Stimulated activated CD4-positive, alpha-beta T cell treated with anti-CD3 and anti-CD28 coated beads, Interleukin-4, amount 100 ng/mL, for 4 hours (primary cell): ENCODE measurements at places on chromosomes 12 and 14.

GRCh38 chr14:100556936-100557505 lies 30.2 kb downstream of the BEGAIN start:
- no peak for DNase-seq

- no peak for DNase-seq
Observed at GRCh38 chr14:101463566-101464171, 97.6 kb upstream of the DIO3 start.

GRCh38 chr14:75050852-75051555 lies at the start of gene MLH3:
Gene MLH3, minus strand, starts transcription at chr14:75051467. Its CDS starts 1,812 bp downstream, at chr14:75049655.
- peak; percentile 76 for DNase-seq

- no peak for DNase-seq
Observed at GRCh38 chr14:71728386-71728785, 203.8 kb upstream of the RGS6 start.

DNA sequence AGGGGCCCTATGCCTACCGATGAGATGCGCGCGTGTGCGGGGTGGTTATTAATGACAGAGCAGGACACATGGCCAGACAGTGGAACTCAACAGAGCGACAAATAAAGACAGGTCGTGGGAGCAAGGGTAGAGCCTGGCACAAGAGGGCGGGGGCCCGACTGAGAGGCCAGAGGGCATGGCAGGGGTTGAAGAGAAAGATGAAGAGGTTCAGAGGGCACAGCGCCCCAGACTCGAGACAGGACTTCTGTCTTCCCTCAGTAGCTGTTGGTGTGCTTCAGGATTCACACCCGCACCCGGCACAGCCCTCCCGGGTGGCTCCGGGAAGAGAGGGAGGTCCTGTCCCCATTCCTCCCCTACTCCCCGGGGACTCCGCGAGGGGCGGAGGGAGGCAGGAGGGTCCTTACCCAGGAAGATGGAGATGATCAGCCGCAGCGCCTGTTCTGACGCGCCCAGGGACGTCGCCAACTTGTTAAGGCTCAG lies 366 bp downstream of the LPCAT3 start:
- no peak for DNase-seq

DNA sequence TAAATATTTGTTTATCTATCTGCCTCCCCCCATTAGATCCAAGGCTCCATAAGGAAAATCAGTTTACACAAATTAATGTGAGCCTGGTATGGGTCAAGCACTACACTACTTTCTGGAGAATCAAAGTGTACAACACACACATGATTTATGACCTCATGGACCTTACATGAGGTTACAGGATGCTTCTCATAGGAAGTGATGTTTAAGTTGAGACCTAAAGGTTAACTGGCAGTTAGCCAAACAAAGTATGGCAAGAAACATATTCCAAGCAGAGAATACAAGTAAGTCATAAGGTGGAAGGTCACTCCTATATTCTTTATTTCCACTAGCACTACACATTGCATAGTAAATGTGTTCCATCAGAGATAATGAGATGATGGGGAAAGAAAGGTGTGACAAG lies 39.2 kb downstream of the OSBPL8 start:
- no peak for DNase-seq

DNA sequence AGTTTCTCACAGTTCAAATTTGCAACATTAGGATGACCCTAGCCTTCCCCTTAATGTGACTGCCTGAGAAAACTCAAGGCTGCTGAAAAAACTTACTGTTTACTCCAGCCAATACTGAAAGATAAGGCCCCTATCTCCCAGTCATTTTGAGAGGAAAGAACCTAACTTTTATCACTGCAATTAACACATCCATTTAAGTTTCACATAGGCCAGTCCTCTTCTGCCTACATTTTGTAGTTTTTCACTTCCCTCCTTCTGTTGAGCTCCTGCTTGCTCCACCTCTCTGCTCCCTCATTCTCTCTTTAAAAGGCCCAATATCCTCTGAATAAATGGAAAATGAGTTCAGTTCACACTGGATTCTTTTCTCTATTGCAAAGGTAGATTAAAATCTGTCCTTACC lies 1996.2 kb upstream of the FLRT2 start:
- DNase-seq = no peak

DNA sequence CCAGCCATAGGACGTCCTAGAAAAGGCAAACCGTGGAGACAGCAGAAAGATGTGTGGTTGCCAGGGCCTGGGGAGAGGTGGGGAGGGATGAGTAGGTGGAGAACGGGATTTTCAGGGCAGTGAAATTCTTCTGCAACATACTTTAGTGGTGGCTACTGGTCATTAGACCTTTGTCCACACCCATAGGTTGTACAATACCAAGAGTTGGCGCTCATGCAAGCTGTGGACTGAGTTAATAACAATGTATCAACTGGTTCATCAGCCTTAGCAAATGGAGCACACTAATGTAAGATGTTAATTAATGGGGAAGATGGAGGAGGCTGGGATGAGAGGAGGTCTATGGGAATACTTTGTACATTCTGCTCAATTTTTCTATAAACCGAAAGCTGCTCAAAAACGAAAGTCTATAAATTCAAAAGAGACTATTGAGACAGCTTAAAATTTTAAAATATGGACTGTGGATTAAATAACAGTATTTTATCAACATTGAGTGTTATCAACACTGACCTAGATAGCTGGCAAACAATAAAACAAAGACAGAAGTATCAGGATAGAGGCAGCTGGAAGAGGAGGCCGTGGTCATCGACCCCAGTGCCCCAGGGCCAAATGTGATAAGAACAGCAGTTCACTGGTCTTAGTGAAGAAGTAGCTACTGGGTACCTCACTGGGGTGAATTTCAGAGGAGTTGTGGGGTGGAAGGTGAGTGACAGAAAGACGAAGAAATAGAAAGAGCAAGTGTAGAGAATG lies 90.9 kb downstream of the SYNE3 start:
- no peak for DNase-seq

DNA sequence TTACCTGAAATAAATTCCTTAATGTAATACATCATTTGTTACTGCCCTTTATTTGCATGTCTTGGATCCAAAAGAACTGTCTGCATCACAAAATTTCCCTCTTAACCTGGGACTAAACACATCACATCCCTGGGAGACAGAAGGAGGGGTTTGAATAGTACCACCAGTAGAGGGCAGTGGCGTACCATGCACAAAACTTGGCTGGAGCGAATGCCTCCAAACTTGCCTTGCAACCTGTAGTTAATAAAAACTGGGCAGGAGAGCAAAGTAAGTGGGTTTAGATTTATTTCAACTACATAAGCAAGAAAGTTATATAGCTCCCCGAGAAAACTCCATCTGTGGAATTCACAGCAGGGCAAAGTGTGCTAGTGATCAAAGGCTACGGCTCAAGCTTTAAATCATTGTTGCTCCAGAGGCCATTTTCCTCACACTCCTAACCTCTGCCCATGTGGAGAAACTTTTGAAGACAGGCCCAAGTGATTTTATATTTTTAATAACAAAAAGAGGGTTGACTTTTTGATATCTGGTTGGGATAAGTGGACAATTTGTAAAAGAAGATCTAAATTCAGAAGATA lies 1176.7 kb upstream of the SEL1L start:
- no peak for DNase-seq

DNA sequence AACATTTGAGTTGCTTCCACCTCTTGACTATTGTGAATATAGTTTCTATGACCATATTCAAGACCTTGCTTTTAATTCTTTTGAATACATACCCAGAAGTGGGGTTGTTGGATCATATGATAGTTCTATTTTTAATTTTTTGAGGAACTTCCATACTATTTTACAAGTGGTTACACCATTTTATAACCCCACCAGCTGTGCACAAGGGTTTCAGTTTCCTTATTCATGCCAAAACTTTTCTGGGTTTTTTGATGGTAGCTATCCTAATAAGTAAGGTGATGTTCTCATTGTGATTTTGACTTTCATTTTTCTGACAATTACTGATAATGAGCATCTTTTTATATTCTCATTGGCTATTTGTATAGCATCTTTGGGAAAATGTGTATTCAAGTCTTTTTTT lies 109.4 kb upstream of the GARIN2 start:
- no peak for DNase-seq

- no peak for DNase-seq
Observed at GRCh38 chr12:114355389-114356088, 50.4 kb downstream of the TBX5 start.

- DNase-seq = no peak
Observed at GRCh38 chr12:26443309-26443708, 247.9 kb downstream of the SSPN start.

DNA sequence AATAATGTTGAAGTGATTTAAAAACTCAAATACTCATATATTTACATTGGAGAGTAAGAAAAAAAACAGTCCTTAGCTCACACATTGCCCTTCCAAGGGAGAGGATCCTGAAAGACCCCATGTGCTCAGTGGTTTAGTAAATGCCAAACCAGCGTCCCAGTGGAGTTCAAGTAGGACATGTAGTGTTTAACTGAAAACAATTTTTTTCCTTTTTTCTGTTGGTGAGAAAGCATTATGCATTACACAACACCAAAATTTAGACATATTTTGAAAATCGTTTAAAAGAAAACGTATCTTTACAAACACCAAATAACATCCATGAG lies 33.6 kb downstream of the UBR7 start:
- DNase-seq = no peak

DNA sequence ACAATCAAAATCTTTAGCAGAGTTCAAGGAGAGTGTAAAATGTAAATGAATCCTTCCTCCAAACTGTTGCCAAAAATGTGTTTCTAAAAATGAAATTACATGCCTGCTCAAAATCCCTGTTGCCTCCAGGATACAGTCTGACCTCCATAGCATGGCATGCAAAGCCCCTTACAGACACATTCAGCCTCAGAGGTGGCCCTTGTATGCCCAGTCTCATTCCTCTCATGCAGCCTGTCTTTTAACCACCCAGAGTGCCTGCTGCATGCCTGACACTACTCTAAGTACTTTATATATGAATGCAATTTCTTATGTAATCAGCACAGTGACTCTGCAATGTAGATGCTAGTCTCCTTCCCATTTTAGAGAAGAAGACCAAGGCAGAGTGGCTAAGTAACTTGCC lies 24.4 kb upstream of the PTPRQ start:
- no peak for DNase-seq

DNA sequence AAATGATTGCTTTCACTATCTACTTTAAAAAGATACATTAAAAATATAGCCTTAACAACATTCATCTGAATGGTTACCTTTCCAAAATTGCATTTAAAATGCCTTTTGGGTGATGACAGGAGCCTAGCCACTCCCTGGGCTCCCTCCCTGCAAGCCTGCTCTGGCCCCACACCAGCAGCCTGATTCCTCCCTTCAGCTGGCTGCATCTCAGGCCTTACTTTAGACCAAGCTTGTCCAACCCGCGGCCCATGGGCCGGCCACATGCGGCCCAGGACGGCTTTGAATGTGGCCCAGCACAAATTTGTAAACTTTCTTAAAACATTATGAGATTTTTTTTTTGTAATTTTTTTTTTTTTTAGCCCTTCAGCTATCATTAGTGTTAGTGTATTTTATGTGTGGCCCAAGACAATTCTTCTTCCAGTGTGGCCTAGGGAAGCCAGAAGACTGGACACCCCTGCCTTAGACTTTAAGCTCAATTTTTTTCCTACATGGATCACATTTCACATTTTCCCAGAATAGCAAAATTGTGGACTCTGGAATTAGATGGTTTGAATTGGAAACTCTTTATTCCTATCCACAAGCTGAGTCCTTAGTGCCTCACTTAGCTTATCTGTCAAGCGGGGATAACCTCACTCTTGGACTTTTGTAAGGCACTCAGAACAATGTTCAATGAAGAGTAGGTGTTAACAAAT lies 124.4 kb downstream of the MYRFL start:
- no peak for DNase-seq

GRCh38 chr12:85627584-85627983 lies 208.6 kb downstream of the RASSF9 start:
- DNase-seq = no peak

DNA sequence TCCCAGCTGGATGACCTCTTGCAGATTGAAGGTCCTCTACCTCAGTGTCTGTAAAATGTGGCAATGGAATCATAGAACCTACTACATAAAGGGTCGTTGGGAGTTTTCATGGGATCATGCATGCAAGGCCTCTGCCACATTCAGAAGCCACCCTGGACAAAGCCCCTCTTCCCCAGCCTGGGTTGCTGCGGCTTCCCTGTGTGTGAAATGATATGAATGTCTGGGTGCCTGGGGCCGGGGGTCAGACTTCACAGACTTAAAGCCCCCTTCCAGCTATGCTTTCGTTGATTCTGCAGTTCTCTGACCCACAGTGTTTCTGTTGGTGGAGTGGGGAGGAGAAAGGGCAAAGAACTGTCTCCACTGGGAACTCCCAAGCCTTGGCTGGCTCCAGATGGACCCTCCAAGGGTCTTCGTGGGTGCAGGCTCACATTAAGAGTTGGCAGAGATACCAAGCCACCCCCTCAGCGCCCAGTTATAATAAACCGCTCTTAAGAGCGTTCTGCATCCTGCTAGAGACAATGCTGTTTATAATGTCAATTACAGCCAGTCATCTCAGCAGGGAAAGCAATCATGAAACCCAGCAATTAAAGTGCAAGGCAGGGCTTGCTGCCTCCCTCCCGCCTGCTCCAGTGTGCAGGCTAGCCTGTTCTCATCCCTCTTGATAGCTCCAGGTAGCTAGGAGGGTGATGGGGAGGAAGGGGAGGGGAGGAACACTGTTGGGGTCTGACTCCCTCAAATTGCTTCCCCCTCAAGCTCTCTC lies 210.9 kb upstream of the FKBP4 start:
- DNase-seq = no peak

DNA sequence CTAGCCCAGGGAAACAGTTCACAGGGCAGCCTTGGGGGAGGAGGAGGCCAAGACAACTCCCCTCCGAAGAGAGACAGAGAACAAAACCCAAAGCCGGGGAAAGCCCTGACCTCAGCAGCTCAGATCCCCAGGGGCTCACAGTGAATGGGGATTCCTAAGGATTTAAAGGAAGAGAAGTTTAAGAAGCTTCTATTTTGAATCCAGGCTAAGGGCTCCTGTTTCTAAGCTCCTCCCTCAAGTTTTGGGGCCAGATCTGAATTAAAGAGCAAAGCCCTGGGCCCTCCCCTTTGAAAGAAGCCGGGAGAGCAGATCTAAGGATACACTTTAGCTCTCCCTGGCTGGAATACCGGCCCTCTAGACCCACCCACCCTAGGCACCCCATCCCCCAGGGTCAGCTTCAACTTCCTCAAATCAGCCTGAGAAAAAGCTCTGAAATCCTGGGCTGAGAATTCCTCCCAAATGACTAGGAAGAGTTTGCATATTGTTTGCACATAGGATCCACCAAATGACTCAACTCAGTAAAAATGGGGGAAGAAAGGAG lies 3.9 kb downstream of the KDM2B start:
- DNase-seq = no peak

DNA sequence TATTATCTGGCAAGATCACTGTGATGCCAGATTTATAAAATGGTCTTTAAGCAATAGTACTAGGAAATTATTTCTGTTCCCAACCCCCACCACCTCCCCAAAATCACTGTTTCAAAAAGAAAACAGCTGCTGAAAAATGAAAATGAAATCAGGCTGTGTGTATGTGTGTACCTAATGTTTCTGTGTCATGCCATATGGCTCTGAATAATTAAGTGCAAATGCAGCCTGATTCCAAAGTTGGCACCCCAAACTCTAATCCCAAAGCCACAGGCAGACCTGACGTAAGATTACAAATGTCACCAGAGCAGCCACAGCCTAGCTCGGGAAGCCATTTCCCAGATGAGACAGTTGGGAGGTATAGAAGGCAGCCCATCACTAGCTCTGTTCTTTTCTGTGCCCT lies 175.5 kb downstream of the MED13L start:
- DNase-seq = no peak
